ENCODE measurements at places on chromosomes 5 and 9.

GRCh38 chr9:75027187-75028107, 646 bp downstream of the CARNMT1 start:
- peak; percentile 61 for DNase-seq

DNA sequence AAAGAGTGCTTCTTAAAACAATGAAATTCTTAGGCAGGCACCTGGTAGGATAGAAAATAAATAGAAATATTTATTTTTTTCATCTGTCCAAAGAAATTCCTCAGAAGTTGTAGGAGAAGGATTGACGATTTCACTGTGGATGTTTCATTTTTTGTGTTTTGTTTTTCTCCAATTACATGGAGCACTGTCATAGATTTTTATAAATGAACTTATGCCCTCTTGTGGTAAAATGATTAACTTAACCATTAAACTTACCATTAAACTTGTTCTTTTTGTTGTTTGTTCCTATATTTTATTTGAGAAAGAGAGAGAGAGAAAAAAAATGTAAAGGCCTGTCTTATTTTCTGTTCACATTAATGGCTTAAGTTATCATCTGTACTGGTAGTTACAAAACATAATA, 339.2 kb downstream of the PRR16 start:
- DNase-seq: no peak

DNA sequence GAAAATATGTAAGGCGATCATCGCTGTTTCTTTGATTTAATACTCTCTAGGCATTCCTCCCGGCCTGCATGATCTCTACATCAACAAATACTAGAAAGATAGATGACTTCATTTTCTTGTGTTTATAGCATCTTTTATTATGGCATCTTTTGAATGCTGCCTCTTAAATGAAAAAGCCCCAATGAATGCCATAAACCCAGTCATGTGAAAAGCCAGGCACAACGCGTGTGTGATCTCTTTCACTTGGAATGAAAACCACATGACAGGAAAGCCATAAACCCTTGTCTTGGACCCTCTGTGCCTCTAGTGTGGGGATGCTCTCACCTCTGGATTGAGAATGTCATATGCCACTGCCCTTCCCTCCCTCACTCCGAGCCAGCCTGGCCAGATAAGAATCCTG, 476.2 kb downstream of the SEMA5A start:
- no peak for DNase-seq

- DNase-seq: no peak
Measured at GRCh38 chr9:119197893-119198607, 171.2 kb downstream of the BRINP1 start.

DNA sequence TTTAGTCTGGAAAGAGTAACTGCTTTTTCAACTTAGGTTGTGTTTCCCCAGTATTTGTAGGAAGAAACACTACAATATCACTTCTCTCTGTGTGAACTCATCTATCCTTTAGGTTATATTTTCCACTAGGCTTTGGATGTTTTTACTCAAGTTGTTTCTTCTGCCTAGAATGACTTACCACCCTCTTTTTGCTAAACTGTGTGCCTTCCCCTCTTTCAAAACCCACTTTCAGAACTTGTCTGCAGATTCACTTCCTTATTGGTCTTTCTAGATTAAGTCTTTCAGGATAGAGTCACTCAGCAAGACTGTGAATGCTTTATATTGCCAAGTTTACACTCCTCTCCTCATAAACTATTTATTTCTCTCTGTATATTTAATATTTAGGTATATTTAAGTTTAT, 14.2 kb upstream of the CAST start:
- no peak for DNase-seq

DNA sequence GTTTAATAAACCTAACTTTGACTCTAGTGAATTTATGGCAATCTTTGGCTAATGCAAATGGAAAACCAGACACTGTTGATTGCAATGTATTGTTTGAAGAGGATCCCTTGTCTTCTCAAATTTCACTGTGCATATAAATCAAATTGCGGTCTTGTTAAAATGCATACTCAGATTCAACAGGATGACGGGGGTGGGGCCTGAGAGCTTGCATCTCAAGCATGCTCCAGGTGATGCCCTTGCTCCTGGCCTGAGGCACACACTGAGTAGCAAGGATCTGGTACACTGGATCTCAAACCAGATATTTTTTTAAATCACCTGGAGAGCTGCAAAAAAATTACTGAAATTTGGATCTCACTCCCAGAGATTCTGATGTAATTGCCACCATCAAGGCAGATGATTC, 463.7 kb downstream of the DNAH5 start:
- no peak for DNase-seq

DNA sequence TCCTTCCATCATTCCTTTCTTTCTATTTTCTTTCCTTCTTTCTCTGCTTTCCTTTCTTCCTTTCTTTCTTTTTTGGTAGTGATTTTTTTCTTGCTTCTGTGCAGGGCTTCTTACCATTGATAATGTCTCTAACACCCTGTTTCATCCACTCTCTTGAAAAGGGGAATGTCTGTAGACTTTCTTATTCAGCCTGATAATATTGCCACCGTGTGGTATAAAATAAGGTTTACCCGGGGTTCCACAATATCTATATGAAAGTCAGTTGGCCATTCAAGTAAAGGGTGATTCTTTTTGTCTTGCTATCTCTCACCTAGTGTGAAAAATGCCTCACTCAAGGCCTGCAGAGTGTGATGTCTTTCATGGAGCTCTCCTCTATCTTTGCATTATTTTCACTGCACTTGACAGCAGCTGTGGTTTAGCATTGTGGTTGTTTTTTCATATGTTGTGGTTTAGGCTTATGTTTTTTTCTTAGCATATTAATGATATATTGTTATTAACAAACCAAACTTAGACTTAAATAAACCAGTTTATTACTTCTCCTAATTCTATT, 153.9 kb downstream of the CSNK1G3 start:
- DNase-seq: no peak

GRCh38 chr9:72902268-72902667, 50.6 kb downstream of the ALDH1A1 start:
- DNase-seq: no peak

- DNase-seq: no peak
Measured at GRCh38 chr9:101572316-101572715, 22.5 kb downstream of the PPP3R2 start.

DNA sequence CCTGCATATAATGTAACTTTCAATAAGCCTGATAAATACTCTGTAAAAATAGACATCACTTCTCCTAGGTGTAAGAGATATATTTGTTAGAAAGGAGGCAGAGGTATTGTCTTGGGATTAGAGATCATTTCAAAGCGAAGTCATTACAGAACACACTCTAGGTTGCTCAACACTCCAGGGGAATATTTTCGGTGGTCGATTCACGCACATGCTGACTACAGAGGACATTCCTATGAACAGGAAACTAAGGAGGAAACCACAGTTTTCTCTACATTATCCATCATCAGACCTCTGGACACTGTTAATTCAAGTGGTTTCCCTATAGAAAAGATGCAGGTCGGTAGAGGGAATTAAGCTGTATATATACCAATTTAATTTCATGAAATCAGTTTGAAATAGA, 370.0 kb downstream of the NDUFS4 start:
- DNase-seq: no peak

DNA sequence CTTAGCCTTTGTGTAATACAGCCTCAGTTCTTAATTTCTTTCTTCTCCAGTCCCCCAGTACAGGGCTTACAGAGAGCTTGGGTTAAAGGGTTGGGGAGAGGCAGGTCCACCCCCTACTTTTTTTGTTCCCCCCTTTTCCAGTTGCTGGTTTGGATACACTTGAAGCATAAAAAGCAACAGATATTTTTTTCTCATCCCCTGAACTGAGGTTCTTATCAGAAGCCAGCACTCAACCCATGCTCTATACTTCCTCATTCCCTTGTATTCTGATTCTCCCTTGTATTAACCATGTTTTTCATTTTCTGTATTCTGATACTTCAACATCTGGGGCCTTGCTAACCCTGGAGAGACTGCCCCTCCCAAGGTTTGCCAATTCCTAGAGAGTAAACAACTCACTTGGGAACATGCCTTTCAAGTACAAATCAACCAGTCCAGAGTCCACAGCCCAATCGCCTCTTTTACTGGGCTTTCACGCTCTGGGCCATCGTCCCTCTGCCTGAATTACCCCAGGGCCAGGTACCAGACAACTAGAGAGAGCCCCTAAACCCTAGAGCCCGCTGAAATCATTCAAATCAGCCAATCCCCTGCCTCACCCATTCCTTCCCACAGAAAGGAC, 333.4 kb upstream of the PUM3 start:
- no peak for DNase-seq

GRCh38 chr5:154199263-154199662, 8.7 kb downstream of the GALNT10 start:
- no peak for DNase-seq

GRCh38 chr5:54234304-54234933, 76.0 kb downstream of the ARL15 start:
- DNase-seq: peak; percentile 11

DNA sequence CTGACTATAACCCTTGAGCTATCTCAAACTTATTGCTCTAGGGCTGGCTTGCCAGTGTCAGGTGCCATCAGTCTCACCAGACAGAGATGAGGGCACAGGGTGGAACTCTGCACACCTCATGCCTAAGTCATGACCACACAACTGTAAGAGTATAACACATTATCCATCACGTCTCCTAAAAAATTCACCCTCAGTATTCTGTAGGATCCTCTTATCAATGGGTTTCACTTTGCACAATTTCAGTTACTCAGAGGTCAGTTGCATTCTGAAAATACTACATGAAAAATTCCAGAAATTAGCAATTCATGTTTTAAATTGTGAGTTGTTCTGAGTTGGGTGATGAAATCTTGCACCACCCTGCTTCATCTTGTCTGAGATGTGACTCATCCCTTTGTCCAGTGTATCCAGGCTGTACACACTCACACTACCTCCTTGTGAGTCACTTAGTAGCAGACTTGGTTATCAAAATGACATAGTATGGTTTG, 690.9 kb upstream of the CDH18 start:
- no peak for DNase-seq

DNA sequence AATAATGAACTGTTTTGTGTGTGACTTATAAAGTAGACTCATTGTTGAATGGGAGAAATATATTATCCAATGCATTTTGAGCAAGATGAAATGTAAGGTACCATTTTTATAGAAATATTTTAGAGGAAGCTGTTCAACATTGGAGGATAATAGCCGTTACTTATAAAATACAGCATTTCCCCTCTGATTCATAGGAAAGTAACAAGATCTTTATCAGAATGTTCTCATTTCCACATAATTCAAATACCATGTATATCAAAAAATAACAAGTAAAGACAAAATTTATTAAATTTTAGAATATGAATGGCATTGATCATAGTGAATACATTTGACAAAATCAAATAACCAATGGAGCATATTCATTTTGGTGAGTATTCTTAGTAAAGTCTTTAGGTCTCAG, 346.7 kb upstream of the PTGER4 start:
- DNase-seq: no peak

- DNase-seq: no peak
Measured at GRCh38 chr5:149143470-149143869, 2.2 kb downstream of the ABLIM3 start.

DNA sequence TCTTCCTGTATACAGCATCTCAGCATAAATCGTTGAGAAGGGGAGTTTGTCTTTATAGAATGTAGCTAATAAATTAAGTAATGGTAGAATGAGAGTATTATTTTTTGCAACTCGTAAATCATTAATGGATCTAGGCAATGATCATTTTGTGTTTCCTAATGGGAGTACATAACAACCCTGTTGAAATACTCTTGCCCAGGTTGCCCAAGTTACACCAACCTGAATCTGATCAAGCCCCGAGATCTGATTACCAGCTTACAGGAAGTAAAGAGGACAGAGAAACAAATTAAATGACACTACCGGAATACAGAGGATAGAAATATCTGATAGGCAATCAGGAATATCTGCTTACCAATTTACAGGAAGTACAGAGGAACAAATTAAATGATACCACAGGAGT, 107.3 kb downstream of the AOPEP start:
- no peak for DNase-seq

- DNase-seq: no peak
Measured at GRCh38 chr5:18607570-18607969, 973.3 kb downstream of the TAF11L14 start.

GRCh38 chr5:43590700-43591099, 12.3 kb upstream of the NNT start:
- DNase-seq: no peak

DNA sequence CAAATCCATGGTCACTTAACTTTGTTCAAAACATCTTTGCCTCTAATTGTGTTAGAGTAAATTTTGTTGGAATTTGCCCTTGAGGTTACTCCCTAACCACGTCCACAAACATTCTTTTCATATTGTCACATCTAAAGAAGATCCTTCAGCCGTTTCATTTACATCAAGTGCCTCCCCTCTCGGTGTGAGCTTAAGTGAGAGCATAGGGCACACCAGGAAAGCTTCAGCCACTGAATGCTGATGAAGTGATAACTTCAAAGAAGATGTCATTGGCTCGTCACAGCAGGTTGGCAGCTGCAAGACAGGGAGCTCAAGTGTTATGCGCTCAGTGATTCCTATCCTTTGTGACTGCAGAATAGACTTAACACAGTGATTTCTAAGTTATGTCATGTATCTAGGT, 49.6 kb upstream of the ADAMTS19 start:
- no peak for DNase-seq

GRCh38 chr5:148268566-148268965, at the start of gene SPINK13:
TSS of gene SPINK13 (plus strand) at chr5:148268794. CDS start at chr5:148270073, 1,279 bp downstream.
- no peak for DNase-seq

DNA sequence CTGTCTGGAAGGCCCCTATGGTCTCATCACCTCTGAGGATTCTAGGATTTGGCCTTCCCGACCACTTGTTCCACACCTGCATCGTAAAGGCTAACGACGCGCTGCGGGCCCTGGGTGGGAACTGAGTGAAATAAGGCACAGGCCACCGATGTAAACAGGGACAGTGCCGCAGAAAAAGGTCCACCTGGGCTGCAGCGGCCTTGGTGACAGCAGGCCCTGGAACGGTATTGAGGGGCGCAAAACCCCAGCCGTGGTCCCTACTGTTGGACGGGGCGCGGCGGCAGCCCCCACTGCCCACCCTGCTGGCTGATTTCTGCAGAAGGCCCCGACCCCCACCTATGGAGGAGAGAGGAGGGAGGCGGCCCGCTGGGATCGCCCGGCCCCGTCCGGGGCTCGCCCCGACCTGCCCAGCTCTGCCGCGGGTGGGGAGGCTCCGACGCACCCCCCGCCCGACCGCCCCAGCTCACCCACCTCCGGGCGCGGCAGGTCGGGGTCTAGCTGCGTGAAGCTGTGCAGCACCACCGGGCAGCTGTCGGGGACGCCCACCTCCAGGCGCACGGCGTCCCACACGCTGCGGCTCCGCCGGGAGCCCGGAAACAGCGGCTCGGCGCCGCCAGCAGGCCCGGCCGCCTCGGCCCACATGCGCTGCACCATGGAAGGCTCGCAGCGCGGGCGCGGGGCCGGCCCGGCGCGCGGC, 391 bp downstream of the RALGDS start:
- no peak for DNase-seq

Measured in germinal center (tissue), 1 donor.